ENCODE measurements at places on chromosomes 7 and 10. TPM values are rescaled to one million over a fixed set of nuclear protein-coding genes. Genes with fewer than 3 reads are reported as not detected.
A peak's percentile ranks its signal among the peaks of the same experiment; 100 is the strongest.

DNA sequence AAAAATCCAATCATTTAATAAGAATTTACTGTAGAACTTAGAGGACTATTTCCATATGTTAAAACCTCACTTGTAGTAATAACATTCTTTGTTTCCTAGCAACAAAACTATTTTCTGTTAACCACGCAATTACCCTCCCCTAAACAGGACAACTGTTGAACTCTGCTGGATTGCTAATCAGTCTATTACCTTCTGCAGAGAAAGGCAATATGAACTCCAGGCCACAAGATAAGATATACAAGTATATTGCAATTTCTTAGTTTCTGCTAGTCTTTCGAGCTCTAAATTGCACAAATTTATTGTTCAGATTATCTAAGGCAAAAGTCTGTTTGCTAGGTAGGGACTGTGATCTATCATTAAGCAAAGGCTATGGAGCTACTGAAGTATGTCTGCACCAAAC lies 920.1 kb upstream of the LRRN3 start:
- no peak for DNase-seq

- DNase-seq, result peak; percentile 18
Measured at GRCh38 chr10:59805014-59805413, 51.8 kb upstream of the MRLN start.

Gene MYH16
- not detected for total RNA-seq

GRCh38 chr7:117269417-117269816 lies 53.4 kb downstream of the WNT2 start:
- no peak for DNase-seq

Gene KCP
- total RNA-seq, result not detected

Gene HHEX
- total RNA-seq, result not detected

Gene FGL2
- 0.16 TPM for total RNA-seq

Gene INSIG1
- 100 TPM for total RNA-seq

DNA sequence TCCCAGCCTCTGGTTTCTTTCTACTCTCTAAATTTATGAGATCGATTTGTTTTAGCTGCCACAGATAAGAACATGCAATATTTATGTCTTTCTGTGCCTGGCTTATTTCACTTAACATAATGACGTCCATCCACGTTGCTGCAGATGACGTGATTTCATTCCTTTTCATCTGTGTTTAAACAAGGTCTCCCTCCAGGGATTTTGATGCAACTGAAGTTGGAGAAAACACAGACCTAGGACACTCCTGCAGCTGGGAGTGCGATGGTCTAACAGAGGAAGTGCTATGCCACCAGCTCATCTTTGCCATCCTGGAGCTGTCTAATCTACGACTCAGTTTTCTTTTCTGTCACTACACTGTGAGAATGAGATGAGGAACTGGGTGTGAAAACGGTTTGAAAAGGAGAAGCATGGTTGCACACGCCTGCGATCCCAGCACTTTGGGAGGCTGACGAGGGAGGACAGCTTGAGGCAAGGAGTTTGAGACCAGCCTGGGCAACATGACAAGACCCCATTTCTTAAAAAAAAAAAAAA lies 1.5 kb upstream of the KCTD7 start:
- DNase-seq, result no peak
